ENCODE measurements at places on chromosomes 1 and 21.

DNA sequence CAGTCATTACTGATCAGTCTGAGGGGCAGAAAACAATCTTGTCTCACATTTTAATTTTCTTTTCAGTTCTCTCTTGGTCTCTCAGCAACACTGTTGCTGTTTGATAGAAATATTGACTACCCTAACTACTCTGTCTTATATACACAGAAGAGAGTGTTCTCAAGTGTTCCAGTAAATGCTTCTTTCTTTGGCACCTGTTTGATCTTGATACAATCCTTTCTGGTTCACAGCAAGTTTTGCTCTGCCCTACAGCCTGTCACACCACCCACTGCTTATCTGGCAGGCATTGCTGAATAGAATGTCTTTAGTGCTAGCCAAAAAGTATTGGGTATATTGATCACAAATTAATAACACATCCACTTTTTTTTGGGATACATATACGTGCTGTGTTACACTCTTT is 75.7 kb upstream of the WLS start:
- no peak for DNase-seq

- no peak for DNase-seq
Measured at GRCh38 chr1:156414461-156415064, 45.6 kb downstream of the RHBG start.

GRCh38 chr1:203558064-203558760 is 64.3 kb downstream of the OPTC start:
- peak; percentile 86 for DNase-seq

DNA sequence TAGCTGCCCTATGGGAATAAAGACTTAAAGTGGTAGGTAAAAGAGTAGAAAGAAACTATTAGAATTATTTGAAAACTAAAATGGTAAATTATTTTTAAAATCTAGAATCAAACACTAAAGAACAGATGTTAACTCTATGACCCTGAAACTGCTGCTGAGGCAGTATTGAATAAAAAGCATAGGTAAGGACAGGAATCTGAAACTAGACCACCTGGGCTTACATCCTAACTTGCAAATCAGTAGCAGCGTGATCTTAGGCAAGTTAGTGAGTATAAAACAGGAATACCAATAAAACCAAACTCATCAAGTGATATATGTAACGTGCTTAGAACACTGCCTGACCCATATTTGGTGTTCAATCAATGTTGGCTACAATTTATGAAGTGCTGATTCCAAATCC is 257.9 kb downstream of the VAV3 start:
- no peak for DNase-seq

DNA sequence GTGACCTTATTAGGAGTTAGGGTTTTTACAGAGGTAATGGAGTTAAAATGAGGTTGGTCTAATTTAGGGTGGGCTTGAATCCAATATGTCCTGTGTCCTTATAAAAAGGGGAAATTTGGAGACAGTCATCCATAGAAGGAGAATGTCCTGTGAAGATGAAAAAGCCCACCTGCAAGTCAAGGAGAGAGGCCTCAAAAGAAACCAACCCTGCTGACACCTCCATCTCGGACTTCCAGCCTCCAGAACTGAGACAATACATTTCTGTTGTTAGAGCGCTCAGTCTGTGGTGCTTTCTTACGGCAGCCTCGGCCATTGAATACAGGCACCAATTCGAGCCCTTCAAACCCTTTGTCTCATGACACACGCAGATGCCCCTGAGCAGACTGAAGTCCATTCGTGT is 43.8 kb downstream of the ACTA1 start:
- no peak for DNase-seq

DNA sequence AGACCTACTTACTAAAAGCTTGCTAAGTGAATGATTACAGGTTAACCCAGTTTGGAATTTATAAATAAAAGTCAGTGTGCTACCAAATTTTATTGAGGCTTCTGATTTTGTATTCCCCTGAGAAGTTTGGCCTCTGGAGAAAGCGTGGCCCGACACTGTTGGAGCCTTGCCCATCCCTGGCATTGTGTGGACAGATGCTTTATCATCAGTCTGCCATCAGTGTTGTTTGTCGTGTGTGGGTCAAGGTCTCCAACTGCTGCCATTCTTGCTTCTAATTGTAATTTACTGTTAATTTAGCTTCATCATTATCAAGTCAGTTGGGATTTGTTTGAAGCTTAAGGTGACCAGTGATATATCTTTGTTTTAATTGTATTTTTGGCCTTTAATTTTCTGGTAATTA is 62.0 kb upstream of the LPGAT1 start:
- no peak for DNase-seq

- no peak for DNase-seq
Measured at GRCh38 chr1:174775621-174776020, 224.1 kb upstream of the CACYBP start.

- DNase-seq: no peak
Measured at GRCh38 chr1:206082831-206083695, 30.1 kb downstream of the RHEX start.

GRCh38 chr1:212959266-212960220 is 9.2 kb downstream of the VASH2 start:
- no peak for DNase-seq

DNA sequence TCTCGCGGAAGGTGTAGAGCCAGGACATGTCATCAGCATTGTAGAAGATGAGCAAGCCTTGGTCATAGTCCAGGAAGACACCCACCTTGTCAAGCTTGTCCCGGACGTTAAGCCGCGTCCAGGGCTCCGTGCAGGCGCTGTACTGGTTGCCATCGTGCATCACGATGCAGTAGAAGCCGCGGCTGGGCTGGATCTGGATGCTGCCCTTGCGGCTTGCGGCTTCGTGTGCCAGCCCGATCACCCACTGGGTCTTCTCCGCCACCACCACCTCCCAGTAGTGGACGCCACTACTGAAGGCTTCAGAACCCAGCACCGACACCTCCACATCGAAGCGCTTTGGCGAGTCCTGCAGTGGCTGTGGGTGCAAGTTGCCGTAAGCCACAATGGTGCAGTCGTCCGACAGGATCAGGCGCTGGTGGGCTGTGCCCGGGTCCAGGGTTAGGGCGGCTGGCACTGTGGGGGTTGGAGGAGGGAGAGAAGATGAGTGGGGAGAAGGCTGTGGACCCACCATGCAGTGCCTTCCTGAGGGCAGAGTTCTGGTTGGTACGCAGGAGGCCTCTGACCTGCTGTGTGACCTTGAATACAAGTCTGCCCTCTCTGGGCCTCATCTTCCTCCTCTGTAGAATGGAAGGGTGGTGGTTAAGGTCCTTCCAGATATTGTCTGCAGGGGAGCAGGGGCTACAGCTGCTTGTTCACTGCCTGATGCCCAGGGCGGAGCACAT is 34.4 kb downstream of the TRIM62 start:
- no peak for DNase-seq

- DNase-seq: no peak
Measured at GRCh38 chr1:204575221-204576190, 59.3 kb downstream of the MDM4 start.

GRCh38 chr1:86146566-86146965 is 10.0 kb downstream of the COL24A1 start:
- DNase-seq: no peak

GRCh38 chr1:181768930-181769280 is 285.6 kb downstream of the CACNA1E start:
- no peak for DNase-seq

DNA sequence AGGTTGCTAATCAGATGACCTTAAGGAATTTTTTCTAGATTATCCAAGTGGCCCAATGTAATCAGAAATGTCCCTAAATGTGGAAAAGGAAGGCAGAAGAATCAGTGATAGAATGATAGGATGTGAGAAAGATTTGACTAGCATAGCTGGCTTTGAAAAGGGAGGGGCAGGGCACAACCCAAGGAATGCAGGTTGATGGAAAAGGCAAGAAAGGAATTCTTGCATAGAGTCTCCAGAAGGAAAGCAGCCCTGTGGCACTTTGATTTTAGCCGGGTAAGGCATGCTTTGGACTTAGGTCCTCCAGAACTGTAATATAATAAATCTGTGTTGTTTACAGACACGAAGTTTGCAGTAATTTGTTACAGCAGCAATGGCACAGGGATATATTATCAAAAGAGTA is 375.7 kb upstream of the B3GALT2 start:
- no peak for DNase-seq

DNA sequence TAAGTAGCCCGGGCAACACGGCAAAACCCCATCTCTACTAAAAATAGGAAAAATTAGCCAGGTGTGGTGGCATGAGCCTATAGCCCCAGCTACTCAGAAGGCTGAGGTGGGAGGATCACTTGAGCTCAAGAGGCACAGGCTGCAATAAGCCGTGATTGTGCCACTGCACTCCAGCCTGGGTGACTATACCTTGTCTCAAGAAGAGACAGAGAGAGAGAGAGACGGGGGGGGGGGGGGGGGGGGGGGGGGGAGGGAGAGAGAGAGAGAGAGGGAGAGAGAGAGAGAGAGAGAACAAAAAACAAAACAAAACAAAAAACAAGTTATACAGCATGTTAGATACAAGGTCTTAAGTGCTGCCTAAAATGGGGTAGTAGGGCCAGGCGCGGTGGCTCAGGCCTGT is 77.8 kb upstream of the ZNF281 start:
- no peak for DNase-seq

DNA sequence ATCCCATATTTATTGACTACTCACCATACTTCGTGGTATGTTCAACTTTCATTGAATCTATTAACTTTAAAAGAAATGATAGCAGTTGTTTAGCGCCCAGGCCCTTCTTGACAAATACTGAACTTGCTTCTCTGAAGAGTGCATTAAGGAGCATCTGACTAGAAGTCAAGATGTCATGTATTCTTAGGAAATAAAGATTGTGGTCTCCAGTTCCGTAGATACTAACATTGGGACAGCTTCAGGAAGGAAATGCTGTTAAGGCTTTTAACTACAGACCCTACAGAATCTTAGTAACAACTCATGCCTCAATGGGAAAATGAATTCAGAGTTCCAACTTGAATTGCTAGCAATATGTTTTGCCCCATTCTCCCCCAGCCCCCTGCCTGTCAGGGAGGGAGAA is 14.8 kb downstream of the LYST start:
- no peak for DNase-seq

DNA sequence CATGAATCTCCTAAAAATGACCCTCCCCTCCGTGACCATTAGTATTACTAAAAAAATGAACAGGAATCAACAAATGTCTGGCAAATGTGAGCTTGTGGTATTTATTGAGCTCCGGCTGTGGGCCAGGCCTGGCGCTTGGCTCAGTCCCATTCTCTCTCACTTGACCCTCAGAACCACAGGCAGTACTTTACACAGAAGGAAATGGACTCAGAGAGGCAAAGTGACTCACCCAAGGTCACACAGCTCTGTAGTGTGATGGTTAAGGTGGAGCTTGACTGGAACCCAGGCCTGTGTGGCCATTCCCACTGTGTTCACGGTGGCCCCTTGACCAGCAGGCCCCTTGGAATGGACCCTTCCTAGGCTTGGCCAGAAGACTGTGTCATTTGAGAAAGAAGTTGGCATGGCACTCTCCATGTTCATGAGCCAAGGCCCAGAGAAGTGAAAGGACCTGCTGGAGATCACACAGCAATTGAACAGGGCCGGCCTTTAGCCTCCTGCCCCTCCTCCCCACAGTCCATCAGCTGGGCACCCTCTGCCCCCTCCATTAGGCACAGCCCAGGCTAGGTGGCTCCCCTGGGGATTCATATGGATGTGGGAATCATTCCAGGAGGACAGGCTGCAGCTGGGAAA is 32.1 kb downstream of the FAM151A start:
- DNase-seq: no peak

GRCh38 chr1:47351305-47351704 is 17.7 kb downstream of the CMPK1 start:
- DNase-seq: no peak

GRCh38 chr21:14239281-14239680 is 23.3 kb downstream of the RBM11 start:
- DNase-seq: no peak

DNA sequence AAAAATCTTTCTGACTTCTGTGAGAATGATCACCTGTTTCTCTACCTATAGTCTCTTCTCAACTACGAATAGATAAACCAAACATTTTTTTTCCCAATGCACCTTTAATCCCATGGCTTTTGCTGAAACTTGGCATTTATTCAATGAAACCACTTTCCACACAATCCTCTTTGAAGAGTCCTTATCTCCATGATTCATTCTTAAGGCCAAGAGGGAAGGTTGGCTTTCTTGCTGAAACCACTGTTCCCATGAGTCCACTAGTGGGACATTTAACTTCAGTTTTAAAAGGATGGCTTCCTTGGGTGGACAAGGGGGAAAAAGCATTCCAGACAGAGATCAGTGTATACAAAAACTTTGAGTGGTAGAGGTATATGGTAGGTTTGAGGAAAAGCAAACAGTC is 73.6 kb downstream of the CRB1 start:
- DNase-seq: no peak

- no peak for DNase-seq
Measured at GRCh38 chr1:115239426-115239825, 98.6 kb downstream of the NGF start.

GRCh38 chr1:198161718-198162090 is 4.9 kb downstream of the NEK7 start:
- no peak for DNase-seq

DNA sequence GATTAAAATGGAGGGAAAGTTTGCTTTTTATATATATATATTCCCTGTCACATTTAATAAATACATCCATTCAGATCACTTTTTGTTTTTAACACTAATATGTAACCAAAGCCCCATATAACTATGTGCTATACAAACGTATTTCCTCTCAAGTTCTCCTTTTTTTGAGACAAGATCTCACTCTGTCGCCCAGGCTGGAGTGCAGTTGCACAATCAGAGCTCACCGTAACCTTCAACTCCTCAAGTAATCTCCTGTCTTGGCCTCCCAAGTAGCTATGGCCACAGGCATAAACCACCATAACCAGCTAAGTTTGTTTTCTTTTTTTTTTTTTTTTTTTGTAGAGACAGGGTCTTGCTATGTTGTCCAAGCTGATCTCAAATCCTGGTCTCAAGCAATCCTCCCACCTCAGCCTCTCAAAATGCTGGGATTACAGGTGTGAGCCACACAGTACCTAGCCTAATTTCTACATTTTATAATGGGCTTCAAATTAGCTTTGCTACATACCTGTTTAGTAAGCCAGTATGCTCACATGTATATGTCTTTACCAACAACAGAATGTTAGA is 120.0 kb downstream of the TGFBR3 start:
- no peak for DNase-seq

- no peak for DNase-seq
Measured at GRCh38 chr1:234616644-234617043, 6.7 kb upstream of the IRF2BP2 start.

- no peak for DNase-seq
Measured at GRCh38 chr1:179728271-179728670, 14.8 kb upstream of the FAM163A start.

DNA sequence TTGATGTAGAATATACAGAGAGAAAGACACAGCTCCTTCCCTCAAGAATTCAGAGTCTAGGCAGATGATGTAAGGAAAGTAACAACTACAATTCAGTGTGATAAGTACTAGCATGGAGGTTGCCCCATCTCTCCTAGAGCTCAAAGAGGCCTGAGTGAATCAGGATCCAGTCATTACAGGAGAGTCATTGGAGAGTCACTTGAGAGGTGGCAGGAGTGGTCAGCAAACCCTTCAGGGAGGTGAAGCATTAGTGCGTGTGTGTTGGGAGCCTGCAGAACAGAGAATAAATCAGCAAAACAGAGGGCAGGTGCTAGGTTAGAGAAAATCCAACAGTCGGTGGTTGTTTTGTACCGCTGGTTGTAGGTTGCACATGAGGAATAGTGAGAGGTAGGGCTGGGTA is 46.1 kb downstream of the GRIK1 start:
- no peak for DNase-seq

GRCh38 chr1:154844297-154844681 is 25.8 kb downstream of the KCNN3 start:
- no peak for DNase-seq
